ENCODE measurements at places on chromosomes 7 and 10. TPM values are rescaled to one million over a fixed set of nuclear protein-coding genes. Genes with fewer than 3 reads are reported as not detected.

The PAX4 gene
- total RNA-seq, result not detected

The SRGN gene
- total RNA-seq, result 5.2 TPM

The ATOH7 gene
- total RNA-seq, result not detected

The C10orf88 gene
- total RNA-seq, result 6.2 TPM

The VPS37D gene
- 2.9 TPM for total RNA-seq

The CPA1 gene
- not detected for total RNA-seq

The ACSM6 gene
- total RNA-seq, result not detected

The HPSE2 gene
- total RNA-seq, result not detected

The PPP1R3C gene
- 7.0 TPM for total RNA-seq

The KLF14 gene
- total RNA-seq, result not detected

The C7orf25 gene
- total RNA-seq, result 8.4 TPM

The CPA5 gene
- not detected for total RNA-seq

The ZNF479 gene
- not detected for total RNA-seq

The UPK3B gene
- total RNA-seq, result 1.4 TPM

Data from hair follicular keratinocyte (primary cell).